Left colon (tissue), 2 donors: ENCODE measurements at places on chromosomes 7 and 10. TPM values are rescaled to one million over a fixed set of nuclear protein-coding genes. Genes with fewer than 3 reads are reported as not detected.

GRCh38 chr10:29304264-29304994, 15.6 kb downstream of the LYZL1 start:
- peak; percentile 18 for DNase-seq

- DNase-seq, result no peak
These were observed 79.0 kb upstream of the NFE2L3 start for GRCh38 chr7:26073041-26073440.

DNA sequence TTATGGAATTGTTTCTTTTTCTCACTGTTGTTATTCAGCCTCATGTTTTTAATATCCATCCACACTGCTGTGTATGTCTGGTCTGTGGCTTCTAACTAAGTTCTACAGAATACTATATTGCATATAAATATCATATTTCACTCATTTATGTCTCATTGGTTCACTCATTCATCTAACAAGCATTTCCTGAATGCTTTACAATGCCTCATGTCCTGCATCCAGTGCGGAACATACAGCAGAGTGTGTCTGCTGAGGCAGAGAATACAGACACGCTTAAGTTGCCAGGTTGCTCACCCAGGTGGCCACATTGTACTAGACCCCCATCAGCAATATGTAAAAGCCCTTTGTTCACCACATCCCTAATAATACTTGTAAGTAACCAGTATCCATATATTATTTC, 111.8 kb upstream of the CNTNAP2 start:
- DNase-seq, result no peak

DPYSL4 gene
- 0.45 TPM for total RNA-seq

DNA sequence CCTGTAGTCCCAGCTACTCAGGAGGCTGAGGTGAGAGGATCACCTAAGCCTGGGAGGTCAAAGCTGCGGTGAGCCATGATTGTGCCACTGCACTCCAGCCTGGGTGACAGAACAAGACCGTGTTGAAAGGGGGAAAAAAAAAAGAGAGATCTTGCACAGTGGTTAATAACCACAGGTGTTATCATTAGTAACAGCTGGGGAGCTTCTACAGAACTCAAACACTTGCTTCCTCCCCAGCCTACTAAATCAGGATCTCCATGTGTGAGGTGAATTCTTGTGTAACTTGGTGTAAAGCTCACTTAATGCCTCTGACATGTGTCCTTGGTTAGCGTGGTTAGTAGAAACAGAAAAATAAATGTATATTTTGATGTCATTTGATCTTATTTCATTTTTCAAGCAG, 43.9 kb upstream of the BMS1 start:
- DNase-seq, result no peak

DNA sequence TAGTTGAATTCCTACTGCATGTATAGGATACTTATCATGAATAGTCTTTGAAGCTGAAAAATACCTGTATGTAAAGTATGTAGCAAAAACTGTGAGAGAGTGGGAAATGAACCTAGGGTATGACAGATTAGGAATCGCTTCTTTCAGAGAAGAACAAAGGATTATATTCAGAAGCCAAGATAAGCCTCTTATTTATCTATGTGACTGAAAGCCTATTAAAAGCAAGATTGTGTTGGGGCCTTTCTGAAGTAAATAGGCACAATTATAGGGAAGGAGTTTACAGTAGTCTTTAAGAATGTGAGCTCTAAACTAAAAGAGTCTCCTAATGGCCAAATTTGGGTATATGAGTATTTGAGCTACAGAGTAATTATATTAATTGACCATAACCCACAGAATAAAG, 102.1 kb downstream of the MTERF1 start:
- no peak for DNase-seq

EPDR1 gene
- total RNA-seq, result 10.5 TPM

DNA sequence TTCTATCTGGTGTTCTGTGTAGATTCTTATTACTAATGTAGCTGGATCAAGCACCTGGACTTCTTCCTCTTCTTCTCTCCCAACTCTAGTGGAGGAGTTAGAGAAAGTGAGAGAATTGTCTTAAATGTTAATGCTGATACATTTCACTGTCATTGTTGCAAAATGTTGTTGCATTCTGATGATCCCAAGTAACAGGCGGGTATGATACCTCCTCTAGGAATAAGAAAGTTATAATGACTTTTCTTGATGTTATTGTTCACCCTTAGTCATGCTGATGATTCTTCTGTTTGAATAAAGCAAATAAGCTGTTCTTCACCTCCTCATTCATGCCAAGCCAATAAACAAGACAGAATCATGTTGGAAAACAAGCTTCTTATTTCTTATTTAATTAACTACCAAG, 9.1 kb downstream of the CHRM2 start:
- no peak for DNase-seq

GRCh38 chr10:78286668-78287067, 253.0 kb downstream of the RPS24 start:
- DNase-seq, result no peak

DNA sequence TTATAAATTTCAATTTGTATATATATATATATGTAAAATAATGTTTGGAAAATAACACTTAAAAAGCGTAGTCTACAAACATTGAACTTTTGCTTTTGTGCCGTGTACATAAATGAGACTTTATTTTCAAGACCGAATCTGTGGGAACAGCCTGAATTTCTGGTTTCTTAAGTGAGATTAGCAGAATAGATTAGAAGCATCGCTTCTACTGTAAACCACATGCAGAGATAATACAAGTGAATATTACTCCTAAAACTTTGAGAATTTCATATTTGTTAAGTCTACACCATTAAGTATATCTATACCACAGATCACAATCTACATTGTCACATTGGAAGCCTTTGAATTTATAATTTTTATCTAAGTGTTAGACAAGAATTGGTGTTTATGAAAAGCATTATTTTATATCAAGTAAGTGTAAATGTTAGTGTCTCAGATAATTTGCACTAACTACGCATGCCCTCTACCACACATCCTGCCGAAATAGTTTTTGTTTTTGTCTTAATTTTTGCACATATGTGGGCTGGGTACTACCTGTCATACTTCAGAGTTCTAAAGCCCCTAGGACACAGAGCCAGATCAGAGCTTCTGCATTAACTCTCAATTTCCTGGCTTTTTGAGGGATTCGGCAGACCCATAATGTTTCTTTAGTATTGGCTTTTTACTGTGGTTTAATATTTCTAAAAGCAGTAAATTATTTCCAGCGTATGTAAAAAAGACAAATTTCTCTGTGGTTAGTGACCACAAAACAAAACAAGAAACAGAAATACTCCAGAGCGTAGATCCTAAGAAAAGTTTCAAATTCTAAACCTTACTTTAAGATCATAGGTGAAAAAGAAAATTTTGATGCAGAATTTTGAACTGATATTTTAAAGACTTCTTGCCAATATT, 20.0 kb downstream of the TWIST1 start:
- DNase-seq, result no peak

DNA sequence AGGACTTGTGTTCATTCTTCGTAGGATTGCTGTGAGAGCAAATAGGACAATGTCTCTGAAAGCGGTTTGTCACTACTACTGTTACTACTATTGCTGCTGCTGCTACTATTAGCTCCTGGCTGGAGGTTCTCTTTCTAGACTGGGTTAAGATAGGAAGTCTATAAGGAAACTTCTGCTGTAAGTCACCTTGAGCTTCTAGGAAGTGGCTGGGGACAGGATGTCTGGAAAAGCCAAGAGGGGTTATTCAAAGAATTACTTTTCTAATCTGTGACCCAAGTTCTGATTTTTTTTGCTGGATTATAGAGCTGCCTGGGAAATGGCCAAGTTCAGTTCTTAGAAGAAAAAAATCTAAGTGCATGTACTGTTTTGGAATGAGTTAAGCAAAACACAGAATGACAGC, 62.2 kb downstream of the NAMPT start:
- DNase-seq, result no peak

DNA sequence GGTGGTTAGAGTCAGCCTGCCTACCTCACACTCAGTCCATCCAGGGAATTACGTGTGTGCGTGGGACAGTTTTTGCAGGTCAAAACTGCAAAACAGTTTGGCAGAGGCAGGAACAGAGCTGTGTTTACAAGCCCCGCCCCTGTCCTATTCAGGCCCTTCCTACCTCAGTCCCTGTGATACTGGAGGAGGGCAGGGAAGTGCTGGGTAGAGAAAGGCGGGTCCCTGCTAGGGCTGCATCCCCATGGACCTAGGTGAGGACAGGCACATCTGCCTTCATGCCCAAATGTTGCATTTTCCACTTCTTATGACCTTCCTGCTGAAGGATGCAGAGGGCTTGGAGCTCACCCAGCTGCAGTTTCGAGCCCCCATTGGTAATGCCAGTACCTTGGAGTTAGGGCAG, 25.1 kb downstream of the SBDS start:
- DNase-seq, result peak; percentile 36

DNA sequence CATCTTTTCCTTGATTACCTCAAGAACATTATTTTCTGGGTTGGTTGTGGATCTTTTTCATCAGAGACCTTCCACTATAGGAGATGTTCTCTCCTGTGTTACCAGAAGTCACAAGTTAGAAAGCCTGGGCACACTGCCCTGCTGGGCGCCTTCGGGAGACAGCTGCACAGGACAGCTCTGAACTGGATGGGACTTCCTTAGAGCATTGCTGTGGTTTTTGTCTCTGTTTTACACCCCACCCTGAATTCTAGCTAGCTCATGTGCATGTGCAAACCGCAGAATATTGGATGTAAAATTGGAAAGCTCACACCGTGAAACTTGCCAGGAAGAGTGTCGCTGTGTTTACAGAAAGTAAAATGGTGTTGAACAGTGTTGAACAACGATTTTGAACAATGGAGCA, 54.4 kb upstream of the SEC61G start:
- no peak for DNase-seq

- no peak for DNase-seq
These were observed 717.8 kb downstream of the SORCS3 start for GRCh38 chr10:105358911-105359310.

TDRD1 gene
- 0.64 TPM for total RNA-seq

APBB1IP gene
- total RNA-seq, result 4.6 TPM

CALHM1 gene
- not detected for total RNA-seq

- DNase-seq, result no peak
These were observed 1.3 kb upstream of the TAS2R38 start for GRCh38 chr7:141974831-141975230.

GRCh38 chr7:55104712-55105433, 86.1 kb downstream of the EGFR start:
- DNase-seq, result no peak

- DNase-seq, result no peak
These were observed 53.7 kb downstream of the HACD1 start for GRCh38 chr10:17563452-17563851.

ZMIZ1 gene
- 63.9 TPM for total RNA-seq

DNA sequence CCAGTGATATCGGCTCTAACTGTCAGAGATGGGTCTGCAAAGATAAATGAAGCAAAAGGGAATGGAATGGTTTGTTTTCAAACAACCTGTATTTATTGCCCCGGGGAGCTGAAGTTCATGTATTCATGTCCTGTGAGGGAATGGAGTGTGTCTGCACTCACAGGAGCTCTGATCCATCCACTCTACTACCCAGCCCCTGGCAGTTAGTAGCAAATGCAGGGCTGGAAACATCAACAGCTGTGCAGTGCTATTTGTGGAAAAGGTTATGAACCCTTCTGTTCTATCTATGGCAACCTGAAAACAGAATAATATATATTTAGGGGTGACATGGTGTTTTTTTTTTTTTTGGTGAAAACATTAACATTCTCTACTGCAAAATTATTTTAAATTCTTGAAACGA, 9.8 kb downstream of the AGR2 start:
- no peak for DNase-seq

CHN2 gene
- 32.9 TPM for total RNA-seq

- no peak for DNase-seq
These were observed 240.4 kb upstream of the CELF2 start for GRCh38 chr10:10777279-10777678.

OR2A7 gene
- total RNA-seq, result 21.9 TPM

GRCh38 chr10:11595395-11595692, 16.1 kb downstream of the USP6NL start:
- no peak for DNase-seq

MACC1 gene
- 9.7 TPM for total RNA-seq

GRCh38 chr7:17236603-17237002, 61.8 kb upstream of the AHR start:
- no peak for DNase-seq

EIF5AL1 gene
- 0.09 TPM for total RNA-seq

GRCh38 chr10:79932841-79933379, 16.0 kb downstream of the SFTPD start:
- no peak for DNase-seq

DNA sequence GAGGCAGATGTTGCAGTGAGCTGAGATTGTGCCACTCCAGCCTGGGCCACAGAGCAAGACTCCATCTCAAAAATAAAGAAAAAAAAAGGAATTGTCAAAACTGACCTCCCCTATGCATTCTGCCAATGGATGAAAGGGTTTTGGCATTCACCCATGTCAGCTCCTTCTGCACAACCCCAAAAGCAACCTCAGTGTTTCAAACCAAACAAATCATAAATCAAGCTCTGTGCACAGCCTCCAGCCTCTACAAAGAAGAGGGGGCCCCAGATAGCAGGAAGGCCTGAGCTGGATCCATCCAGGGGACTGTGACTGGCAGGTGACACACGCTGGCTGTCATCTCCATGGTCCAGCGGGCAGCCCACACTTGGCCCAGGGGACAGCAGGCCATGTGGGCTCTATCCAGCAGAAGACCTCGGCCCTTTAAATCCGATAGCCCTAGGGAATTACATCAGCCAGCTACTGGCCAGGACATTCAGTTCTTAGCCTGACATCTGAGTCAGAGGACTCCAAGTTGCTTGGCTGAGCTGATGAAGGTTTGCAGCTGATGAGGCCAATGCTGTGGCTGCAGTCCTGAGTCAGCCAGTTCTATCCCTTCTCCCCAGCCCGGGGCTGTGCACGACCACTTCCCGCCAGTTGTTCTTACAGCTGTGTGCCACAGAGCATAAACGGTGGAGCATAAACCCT, 52.0 kb upstream of the FIGNL1 start:
- peak; percentile 72 for DNase-seq

GNAT3 gene
- not detected for total RNA-seq

GRCh38 chr10:62016623-62017490, 115.4 kb downstream of the ARID5B start:
- DNase-seq, result no peak

- peak; percentile 4 for DNase-seq
These were observed 96.1 kb upstream of the RET start for GRCh38 chr10:42980553-42981357.

GRCh38 chr7:3197567-3198213, 103.4 kb upstream of the SDK1 start:
- DNase-seq, result no peak

DNA sequence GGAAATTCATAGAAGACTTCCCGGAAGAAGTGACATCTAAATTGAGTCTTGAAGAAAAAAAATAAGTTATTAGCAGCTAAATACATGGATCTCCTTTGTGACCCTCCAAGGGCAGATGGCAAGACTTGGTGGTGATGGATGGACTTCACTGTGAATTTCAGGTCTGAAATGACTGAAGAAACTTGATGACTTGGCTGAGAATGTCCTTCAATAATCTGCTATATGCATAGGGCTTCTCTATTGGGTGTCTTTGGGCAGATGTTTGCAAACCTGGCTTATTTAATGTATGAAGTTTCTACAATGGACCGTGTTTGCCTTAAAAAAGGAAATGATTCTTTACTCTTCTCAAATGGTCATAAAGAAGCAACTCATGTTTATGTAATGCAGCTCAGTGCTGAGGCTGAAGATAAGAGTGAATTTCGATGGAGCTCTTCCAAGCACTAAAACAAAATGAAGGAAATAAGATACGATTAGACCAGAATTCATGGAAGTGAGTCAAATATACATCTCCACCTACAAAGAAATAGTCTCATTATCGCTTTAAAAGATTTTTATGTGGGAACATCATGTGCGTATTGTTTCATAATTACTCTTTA, 116.6 kb upstream of the WDR11 start:
- DNase-seq, result no peak

BAG3 gene
- total RNA-seq, result 26.9 TPM

GRCh38 chr7:138137423-138138171, 61.3 kb downstream of the AKR1D1 start:
- no peak for DNase-seq
